ENCODE measurements at places on chromosomes 11 and 22.

DNA sequence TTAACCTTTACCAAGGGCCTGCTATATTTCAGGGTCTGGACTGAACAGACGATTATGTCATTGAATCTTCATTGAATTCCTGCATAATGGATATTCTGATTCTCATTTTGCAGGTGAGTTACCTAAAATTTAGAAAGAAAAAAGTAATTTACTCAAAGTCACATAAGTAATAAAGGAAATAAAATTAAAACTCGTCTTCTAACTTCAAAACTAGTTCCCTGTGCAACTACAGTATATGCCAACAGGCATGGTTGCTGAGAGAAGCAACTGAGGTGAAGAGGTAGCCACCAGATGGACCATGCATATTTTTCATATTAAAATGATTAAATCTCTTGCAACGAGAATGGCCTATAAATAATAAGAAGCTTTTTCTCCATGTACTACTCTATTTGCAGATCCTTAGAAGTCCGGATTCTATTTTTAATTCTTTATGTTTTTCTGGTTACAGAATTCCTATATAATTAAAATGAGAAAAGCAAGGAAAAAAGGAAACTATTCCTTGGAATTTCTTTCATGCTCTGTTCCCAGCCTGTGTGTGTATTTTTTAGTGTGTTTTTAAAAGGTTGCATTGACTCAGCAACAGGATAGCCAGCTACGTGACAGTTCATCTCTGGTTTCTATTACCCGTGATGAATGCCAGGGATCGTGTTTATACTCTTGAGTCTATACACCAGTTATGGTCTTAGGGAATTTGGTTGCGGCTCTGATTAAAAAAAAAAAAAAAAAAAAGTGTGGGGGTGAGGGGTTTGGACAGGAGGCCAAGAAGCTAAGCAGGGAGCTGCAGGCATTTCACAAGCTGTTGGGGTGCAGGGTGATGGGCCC lies 186.8 kb downstream of the ETS1 start:
- no peak for DNase-seq

- DNase-seq = no peak
Measured at GRCh38 chr22:36505998-36506635, 723 bp downstream of the FOXRED2 start.

- DNase-seq = no peak
Measured at GRCh38 chr11:96758957-96759356, 369.1 kb downstream of the JRKL start.

GRCh38 chr11:67044496-67044895 lies 12.2 kb upstream of the RHOD start:
- no peak for DNase-seq

GRCh38 chr11:110198031-110198729 lies 98.2 kb downstream of the RDX start:
- no peak for DNase-seq

GRCh38 chr22:47421846-47422245 lies 659.4 kb downstream of the TBC1D22A start:
- DNase-seq = no peak

GRCh38 chr11:119964136-119965025 lies 173.5 kb downstream of the TRIM29 start:
- DNase-seq = no peak

GRCh38 chr22:43008509-43008908 lies 6.4 kb downstream of the PACSIN2 start:
- DNase-seq = no peak

DNA sequence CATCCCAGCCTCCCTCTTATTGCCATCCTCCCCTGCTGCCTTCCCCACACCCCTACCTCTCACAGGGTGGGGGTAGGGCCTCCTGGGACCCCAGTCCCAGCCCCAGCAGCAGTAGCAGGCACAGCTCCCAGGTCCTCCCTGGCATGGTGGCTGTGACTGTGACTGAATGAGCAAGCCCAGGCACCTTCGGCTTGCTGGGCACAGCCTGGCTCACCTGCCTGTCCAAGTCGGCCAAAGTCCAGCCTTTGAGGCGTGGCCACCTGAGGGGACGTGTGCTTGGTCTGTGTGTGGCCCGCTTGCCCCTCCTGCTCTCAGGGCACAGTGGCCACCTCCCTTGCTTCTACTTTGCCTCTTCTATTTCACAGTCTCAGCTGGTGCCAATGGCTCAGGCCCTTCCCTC lies at the start of gene TREH:
Gene TREH (minus strand): TSS at position 168 of the 400 bp plus-strand sequence. CDS start 23 bp downstream, at position 145.
- DNase-seq = no peak

GRCh38 chr22:25760848-25761595 lies 19.0 kb downstream of the MYO18B start:
- no peak for DNase-seq

DNA sequence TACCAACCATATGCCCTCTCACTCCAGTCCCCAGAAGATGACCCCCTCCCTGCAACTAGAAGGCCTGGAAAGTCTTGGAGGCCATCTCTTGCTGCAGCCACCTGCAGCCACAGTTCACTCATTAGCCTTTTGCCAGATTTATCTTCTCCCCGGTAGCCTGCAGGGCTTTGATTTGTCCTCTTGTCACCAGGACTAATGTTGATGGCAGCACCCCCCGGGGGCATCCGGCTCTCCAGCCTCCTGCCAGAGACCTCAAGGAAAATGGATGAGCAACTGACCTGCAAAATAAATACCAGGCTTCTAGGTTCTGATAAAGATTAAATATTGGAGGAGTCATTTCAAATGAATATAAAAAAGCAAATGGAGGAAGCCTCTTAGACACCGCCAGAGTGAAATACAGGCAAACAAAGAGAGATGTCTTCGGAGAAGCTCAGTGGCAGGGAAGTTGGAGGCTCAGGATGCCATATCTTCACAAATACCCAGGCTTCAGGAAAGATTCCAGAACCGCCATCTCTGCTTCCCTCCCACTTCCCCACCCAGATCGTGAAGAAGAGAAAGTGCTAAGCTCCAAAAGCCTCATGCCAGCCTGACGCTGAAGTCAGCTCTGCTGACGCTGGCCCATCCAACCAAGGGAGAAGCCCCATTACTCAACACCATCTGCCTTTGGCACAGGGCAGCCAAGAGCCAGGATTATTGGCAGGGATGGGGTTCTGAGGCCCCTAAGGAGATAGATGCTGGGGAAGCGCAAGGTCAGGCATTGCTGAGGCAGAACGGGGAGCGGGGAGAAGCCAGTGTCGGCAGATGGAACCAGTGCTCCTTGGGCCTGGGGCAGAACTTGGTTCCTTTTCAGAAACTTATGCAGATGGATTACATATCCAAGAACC lies 362.7 kb downstream of the CADM1 start:
- no peak for DNase-seq

DNA sequence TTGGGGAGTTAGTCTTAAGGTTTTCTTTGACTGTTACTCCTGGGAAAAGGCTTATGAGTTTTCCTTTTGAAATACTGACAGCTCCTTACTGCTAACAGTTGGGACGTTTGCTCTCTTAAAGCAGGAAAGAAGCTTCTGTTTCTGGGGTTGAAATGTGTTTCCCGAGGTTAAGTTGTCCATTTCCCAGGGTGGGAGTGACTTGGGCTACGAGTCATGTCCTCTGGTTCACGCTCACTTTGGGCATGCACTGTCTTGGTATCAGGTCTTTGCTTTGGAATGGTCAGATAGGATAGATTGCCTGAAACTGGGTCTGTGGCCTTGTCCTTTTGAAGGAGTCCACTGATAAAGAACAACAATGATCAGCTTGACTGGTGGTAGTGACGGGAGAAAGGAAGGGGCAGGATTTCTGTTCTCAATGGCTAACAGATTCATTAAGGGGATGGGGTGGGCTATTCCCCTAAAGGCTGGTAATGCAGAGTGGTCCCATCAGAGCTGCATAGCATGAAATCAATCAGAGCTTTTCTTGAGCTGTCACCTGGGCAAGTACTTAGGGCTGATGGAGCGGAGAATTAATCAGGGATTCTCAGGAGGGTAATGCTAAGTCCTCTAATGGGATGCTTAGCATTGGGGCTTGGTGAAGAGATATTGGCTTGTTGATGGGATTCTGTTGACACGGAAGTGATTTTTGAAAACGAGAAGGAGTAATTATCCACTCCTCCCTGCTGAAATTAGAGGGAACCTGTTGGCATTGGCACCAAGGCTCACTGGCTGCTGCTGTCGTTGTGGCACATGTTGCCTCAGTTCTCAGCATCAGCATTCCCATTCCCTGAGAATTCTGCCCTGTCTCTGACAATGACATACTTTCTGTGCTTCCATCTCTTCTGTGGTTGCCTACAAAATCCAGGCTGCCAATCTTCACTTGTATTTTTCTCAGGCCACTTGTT lies 81.6 kb downstream of the TEAD1 start:
- DNase-seq = no peak

GRCh38 chr22:47796128-47796908 lies 1033.9 kb downstream of the TBC1D22A start:
- peak; percentile 5 for DNase-seq

- no peak for DNase-seq
Measured at GRCh38 chr22:49958366-49958921, 2.1 kb upstream of the PIM3 start.
